ENCODE measurements at places on chromosomes 2 and 18. TPM values are rescaled to one million over a fixed set of nuclear protein-coding genes. Genes with fewer than 3 reads are reported as not detected.

IL1B gene
- polyA plus RNA-seq = 0.76 TPM

ILKAP gene
- 36.4 TPM for polyA plus RNA-seq

OR6B3 gene
- polyA plus RNA-seq = not detected

IL37 gene
- polyA plus RNA-seq = not detected

DNA sequence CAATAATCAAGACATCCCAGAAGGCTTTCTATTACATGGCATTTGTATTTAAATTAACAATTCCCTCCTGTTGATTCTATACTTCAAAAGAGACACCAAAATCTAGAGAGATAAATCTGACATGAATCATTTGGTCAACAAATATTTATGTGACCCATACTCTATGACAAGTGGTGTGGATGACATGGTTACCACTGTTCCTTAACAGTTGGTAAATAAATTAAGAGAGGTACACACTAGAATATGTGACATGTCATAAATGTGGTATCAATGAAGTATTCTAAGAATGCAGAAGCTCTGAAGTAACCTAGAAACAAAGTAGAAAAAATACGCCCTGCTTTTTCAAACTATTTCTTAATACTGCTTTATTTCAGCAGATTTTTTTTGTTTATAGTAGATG lies 255.4 kb downstream of the EXOC6B start:
- no peak for DNase-seq

GRCh38 chr2:100417711-100418124 lies 250 bp upstream of the CHST10 start:
- DNase-seq = no peak

GRCh38 chr2:30777661-30778505 lies 29.4 kb downstream of the CAPN13 start:
- no peak for DNase-seq

DNA sequence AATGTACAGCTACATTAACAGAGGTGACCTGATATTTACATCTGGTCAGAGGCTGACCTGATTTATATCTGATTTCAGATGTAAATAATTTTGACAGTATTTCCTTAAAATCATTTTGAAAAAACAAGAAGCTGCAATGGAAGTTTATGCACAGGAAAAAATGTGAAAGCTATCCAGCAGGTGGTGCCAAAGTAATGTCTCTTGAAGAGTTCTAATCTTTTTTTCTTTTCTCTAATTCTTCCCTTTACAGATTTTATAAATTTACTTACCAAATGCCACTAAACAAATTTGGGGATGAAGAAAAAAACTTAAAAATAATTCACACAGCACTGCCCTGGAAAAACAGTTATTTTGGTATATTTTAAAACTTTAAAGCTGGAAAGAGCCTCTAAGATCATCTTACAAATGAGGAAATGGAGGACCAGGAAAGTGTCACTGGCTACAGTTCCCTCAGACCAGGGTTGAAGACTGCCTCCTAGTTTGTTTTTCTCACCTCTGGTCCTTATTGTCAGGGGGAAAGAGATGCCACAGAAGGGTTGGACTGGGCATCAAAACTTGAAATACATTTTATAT lies 16.4 kb upstream of the FBLN7 start:
- DNase-seq = peak; percentile 63

DNA sequence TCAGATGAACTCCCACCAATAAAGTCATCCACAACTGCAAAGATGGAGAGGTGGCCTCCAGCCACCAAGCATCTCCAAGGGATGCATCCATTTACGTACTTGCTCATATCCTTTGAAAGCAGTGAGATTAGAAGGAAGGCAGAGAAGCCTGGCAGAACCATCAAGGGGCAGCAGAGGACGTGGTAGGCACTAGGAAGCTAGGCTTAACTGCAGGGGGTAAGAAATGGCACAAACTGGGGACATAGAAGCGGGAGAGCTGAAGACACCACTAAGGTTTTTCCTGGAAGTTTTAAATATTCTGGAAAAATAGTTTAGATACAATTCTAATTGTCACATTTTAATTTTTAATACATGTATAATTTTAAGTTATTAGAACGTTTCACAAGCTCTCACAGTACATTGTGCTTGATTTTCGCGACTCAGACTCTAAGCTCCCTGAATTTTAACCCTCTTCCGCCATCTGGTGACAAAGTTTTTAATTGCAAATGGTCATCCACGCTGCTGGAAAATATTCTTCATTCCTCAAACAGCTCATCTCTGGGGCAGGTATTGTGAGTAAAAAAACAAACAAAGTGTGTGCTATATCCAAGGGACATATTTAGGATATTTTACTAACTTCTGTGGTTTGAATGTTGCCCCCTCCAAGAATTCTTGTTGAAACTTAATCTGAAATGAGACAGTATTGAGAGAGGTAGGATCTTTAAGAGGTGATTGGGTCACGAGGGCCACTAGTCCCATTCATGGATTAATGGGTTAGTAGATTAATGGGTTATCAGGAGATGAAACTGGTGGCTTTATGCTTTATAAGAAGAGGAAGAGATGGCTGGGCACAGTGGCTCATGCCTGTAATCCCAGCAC lies 1.6 kb upstream of the PSTPIP2 start:
- peak; percentile 68 for DNase-seq

GRCh38 chr2:163491850-163492249 lies 244.0 kb downstream of the FIGN start:
- DNase-seq = no peak

- DNase-seq = no peak
These were observed 151.5 kb downstream of the ERBB4 start for GRCh38 chr2:212387146-212387545.

DNA sequence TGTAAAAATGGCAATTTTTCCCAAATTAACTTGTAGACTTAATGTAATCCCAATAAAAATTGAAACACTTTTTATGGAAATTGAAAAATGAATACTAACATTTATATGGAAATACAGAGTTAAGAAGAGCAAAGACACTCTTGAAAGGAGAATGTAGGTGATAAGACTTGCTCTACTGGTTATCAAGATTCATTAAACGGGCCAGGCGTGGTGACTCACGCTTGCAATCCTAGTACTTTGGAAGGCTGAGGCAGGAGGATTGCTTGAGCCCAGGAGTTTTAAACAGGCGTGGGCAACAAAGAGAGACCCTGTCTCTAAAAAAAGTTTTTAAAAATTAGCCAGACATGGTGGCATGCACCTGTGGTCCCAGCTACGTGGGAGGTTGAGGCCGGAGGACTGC lies 29.5 kb upstream of the ZNF396 start:
- no peak for DNase-seq

Measured in hindlimb muscle (tissue), 1 donor.